ENCODE measurements at places on chromosomes 7 and 10. TPM values are rescaled to one million over a fixed set of nuclear protein-coding genes. Genes with fewer than 3 reads are reported as not detected.

GRCh38 chr10:78504181-78504580, 470.5 kb downstream of the RPS24 start:
- no peak for DNase-seq

DNA sequence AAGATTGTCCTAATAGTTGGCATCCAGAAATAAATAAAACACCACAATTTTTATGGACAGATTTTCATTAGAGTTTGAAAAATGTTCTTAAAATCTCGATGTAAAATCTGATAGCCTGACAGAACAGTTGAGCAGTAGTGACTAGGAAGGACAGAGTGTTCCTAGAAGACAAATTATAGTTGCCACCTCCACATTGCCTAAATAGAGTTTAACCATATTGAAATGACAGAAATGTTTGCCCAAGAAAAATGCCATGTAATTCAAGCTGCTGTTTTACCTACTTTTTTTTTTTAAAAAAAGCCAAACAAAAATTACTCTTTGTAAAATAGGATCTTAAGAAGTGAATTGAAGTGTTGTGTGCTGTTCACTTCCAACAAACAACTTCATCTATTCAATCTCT, 8.9 kb upstream of the HERC4 start:
- no peak for DNase-seq

GRCh38 chr10:56920601-56921261, 559.7 kb upstream of the ZWINT start:
- DNase-seq = no peak

DNA sequence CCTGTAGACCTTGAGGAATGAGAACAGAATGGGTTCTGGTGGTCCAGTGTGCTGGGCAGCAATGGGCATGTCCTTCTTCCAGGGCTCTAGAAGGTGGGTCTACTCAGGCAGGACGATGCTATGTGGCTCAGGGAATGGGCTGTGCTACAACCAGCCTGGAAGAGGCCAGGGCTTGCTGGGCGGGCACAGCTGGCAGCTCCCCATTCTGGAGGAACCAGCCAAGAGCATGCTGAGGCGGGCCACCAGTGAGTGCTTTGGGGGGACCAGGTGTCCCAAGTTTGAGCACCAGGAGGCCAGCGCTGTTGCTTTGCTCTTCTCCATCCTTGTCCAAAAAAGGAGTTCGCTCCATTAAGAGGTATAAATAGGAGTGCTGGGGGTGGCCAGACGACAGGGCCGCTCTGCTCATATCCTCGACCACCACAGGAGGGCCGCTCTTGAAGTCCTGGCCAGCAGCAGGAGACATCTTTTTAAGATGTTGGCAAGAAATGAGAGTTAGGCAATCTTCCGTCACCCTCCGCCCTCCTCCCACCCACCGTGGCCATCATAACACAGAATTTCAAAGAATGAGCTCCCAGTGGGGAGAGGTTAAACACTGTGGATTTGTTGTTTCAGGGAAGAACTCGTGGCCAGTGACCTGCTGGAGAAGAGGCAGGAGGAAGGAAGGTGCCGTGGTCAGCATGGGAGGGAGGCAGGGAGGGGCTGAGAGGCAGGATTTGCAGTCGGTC, 141.3 kb downstream of the GRK5 start:
- DNase-seq = no peak

GRCh38 chr10:6987536-6987945, 407.5 kb upstream of the PRKCQ start:
- DNase-seq = no peak

GRCh38 chr7:105808703-105809590, 67.5 kb downstream of the ATXN7L1 start:
- DNase-seq = no peak

- DNase-seq = no peak
These were observed 23.1 kb downstream of the WASL start for GRCh38 chr7:123725586-123726171.

DNA sequence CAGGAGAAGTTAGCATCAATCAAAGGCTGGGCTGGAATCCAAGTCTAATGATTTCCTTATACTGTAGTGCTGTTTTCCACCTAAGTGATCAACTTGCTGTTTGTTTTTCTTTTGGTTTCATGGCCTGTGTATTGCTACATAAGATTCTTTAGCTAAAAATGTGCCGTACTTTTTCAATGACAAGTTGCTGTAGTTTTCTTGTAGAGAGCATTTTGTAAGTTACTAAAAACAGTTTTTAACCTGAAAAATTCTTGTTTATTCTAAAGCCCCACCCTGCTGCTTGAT, 1.3 kb downstream of the HELLS start:
- DNase-seq = no peak

CPA1 gene
- not detected for total RNA-seq

HOXA6 gene
- 8.5 TPM for total RNA-seq
